ENCODE measurements at places on chromosomes 3 and 15.

- no peak for DNase-seq
These were observed 29.7 kb upstream of the KLF13 start for GRCh38 chr15:31296646-31297574.

DNA sequence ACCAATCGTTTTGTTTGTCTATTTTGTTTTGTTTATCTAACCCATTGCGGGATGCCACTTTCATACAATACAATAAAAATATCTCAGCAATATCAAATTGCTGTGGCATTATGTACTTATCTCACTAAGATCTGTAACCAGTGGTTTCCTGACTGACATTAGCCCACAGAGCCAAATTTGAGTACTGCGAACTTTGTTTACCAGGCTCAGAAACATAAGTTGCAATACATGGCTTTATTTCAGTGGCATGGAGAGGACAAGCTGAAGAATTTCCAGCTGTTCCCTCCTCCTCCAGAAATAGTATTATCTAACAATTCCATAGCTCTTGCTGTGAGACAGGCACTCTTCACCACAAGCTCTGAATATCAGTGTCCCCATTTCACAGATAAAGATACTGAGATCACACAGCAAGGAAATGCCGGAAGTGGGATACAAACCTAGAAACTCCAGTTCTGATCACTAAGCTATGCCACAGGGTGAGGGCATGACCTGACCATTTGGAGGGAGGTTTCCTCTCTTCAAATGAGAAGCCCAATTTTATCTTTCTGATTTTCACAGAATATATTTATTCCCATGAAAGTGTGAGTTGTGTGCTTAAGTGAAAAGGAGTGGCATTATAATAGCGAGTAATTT, 469.9 kb upstream of the CBLB start:
- no peak for DNase-seq

DNA sequence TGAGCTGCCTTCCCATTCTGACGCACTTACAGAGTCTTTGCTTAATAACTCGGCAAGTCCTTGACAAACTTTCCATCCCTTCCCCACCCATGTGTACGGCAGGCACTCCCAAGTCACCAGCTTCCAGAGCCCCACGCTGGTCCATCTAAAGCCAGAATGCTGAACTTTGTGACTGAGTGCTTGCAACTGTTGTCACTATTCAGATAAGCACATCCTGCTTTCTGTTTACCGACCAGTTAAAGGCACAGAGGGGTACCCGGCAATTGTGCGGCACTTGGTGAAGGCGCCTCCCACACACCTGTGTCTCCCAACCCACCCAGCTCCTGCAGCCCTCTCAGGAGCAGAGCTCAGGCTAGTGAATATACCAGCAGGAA, 430.6 kb downstream of the FOXP1 start:
- no peak for DNase-seq

DNA sequence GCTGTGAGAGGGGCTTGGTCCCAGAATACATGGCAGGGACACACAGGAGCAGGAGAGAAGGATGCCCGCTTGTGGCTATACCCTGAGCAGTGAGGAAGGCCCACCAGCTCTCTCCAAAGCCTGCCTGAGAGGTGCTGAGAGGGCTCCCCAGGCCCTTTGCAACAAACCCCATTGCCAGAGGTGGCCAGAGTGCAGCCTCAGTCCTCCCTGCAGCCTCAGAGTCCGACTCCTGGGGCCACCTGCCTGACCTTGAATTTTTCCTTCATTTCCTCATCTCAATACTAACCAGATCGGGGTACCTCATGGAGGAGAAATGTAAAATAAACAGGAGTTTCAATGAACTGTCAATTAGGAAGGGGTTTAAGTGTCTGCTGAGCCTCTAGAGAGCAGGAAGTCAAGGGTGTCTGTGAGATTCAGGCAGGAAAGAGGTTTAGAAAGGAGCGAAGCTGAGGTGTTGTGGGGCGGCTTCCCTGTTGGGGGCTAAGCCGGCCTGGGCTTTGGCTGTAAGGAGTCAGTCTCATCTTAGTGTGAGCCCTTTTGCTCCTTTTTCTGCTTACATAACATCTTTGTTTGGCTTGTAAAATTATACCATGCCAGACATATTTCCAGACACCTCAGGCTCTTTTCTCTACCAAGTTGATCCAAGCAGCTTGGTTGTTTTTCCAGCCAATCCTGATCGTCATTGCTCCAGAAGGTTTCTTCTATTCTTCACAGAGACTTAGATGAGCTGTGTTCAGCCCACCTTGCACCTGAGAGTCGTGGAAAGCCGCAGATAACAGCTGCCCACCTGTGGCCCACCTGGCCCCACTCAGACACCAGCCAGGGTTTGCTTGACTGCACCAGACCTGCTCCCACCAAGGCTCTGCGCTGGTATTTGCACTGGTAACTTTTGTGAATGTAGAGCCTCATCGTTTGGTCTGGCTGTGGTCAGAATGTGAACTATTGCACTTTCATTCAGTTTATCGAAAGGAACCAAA, 36.7 kb downstream of the CMTM7 start:
- DNase-seq: no peak

DNA sequence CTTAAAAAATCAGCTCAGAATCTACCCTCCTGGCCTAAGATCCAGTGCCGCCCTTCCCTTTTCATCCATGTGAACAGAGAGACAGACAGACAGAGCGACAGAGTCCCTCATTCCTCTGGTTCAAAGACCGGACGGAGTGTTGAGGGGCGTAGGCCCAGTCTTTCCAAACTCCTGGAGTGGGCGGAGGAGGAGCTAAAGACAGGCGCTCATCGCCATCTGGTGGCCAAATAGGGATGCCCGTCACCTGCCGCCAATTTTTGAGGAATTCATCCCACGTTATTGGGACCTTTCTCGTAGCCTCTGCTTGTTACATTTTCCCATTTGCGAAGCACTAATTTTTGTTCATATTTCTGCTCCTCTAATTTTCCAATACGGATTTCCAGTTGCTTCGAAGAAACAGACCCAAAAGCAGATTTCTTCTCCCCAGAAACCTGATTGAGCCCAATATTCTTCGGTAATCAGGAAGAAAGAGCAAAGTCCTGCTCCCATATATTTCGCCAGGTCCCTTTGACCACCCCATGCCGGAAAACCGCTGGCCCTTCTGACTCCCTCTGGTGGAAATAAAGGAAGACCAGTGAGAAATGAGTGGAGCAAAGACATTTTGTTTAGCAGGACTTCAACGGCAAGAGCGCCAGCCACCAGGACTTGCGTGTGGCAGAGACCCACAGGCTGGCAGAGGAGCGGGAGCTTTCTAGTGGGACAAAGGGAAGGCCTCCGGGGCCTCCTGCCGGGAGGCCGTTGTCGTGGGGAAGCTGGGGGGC, 88.0 kb downstream of the LRRK1 start:
- peak; percentile 51 for DNase-seq

GRCh38 chr15:36432161-36432560, 147.3 kb upstream of the CDIN1 start:
- no peak for DNase-seq

- no peak for DNase-seq
These were observed 36.4 kb downstream of the MECOM start for GRCh38 chr3:169627073-169627472.

GRCh38 chr15:40772014-40772413, 2.2 kb downstream of the C15orf62 start:
- DNase-seq: no peak

DNA sequence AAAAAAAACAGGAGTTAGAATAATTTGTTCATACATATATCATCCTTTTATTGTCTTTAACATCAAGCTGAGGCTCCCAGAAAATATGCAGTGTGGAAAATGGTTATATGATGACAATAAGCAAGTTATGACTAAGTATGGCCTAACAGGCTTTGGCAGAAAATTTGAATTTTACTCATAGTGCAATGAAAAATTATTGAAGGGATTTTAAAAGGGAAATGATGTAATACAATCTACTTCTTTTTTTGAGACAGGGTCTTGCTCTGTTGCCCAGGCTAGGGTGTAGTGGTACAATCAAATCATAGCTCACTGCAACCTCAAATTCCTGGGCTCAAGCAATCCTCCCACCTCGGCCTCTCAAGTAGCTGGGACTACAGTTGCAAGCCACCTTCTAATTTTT, 78.7 kb downstream of the FAIM start:
- DNase-seq: no peak

DNA sequence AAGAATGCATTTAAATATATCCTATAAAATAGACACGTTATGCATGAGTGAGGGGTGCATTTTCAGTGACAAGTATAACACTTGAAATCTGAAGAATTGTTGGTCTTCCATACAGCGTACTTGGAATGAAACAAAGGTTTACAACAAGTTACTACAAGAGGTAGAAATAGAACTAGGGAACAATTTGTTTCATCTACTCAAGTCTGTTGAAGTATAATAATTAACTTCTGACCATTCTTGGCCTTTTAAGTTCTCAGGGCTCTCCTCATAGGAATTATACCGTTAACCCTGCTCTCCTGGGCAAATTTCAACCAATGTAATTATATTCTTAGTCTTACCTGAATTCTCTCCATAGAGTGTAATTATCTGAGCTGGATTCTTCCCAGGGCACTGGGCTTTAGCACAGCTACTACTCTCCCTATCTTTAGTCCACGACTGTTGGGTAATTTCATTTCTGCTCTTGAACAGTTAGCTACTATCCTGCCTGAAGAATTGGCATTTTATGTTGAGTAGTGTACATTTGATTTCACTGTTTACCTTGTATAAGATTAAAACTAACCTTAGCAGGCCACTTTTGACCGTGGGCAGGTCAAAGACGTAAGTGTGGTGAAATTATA, 100.6 kb downstream of the UBE2E2 start:
- no peak for DNase-seq

DNA sequence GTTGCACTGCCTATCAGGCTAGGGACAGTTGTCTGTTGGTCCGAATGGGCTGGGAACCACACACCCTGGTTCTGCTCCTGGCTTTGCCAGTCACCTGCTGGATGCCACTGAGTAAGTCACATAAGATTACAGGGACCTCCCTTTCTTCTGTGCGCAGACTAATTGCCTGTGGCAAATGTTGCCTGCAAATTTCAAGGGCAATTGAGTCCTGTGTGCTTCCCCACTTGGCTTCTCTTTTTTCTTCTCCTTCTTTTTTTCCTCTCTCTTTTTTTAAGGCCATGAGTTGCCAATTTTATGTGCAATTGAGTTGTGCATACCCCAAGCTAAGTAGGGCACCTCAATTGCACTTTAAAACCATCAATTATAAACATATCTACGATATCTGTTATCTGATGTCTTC, 963.4 kb downstream of the MCTP2 start:
- no peak for DNase-seq

GRCh38 chr3:176906046-176906905, 291.0 kb downstream of the TBL1XR1 start:
- DNase-seq: no peak

- no peak for DNase-seq
These were observed 463.5 kb upstream of the RASGRP1 start for GRCh38 chr15:39028069-39028468.

DNA sequence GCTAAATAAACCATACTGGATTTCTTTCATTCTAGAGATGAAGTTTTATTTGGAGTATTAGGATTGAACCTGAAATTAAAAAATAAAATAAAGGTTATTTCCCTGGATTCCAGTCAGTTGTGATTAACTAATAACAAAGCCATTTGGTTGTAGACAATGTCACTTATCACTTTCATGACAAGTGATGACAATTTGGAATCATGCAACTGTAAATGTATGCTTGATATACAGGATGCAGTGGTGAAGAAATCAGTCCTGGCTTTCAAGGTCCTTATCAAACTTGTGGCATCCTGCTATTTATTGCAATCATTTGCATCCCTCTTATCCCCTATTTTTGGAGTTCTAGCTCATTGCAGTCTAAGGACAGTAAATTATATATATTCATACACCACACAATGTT, 425.2 kb downstream of the CHL1 start:
- DNase-seq: no peak

- DNase-seq: no peak
These were observed 866.9 kb downstream of the FHIT start for GRCh38 chr3:60384341-60384740.

DNA sequence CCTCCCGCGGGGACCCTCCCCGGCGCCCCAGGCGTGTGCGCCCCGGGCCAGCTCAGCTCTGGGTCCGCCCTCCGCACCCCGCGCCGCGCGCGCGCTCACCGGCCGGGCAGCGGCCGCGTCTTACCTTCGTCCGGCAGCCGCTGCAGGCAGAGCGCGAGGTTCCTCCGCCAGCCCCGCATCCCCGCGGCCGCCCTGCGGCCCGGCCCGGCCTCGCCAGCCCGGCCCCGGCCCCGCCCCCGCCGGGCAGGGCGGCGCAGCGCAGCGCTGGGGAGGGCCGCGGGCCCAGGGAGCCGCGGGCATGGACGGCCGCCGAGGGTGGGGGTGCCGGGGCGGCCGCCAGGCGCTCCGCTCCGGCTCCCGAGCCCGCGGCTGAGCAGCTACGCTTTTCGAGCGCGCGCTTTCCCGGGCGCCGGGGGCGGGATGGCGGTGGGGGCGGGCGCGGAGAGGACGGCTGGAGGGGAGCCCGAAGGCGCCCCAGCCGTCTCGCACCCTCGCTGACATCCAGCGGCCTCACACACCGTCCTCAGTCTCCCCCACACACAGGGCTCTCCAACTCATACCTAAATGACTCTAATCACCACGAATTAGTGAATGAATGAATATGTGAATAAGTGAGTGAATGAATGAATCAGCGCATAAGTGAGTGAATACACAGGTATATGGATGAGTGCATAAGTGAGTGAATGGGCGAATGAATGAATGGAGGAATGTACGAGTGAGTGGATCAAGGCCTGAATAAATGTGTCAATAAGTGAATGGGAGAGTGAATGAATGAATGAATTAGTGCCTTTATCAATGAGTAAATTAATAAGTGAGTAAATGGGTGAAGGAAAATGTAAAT, 48.5 kb upstream of the CCDC174 start:
- no peak for DNase-seq

GRCh38 chr3:101976473-101976872, 127.2 kb downstream of the NFKBIZ start:
- DNase-seq: no peak

DNA sequence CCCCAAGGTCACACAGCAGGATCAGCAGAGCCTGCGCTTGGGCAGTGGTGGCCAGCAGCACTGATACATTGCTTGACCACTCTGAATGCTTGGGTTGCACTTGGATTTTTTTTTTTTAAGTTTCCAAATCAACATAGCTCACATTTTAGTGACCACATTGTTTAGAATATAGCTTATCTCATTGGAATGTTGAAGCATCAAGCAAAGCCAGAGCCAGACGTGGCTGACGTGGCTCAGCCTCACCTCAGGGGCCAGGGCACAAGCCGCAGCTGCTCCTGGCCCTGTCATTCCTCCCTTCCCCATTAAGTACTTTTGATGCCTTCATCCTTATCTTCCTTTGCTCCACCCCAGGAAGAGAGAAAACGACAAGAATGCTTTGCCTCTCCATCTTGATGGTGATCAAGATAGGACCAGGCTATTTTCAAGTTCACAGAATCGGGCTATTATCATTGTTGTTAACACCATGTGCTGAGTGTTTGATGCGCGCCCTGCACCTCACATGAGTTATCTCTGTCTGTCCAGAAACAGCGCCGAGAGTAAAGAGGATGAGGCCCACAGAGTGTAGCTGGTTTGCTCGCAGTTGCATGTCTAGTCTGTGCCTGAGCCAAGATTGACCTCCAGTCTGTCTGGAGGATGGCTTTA, 75.8 kb downstream of the AAGAB start:
- DNase-seq: no peak

All from stimulated activated CD4-positive, alpha-beta T cell treated with anti-CD3 and anti-CD28 coated beads, TNF-alpha, amount 100 ng/mL, for 48 hours (primary cell).